ENCODE measurements at places on chromosomes 12 and 14. TPM values are rescaled to one million over a fixed set of nuclear protein-coding genes. Genes with fewer than 3 reads are reported as not detected.

The CEBPE gene
- 0.27 TPM for total RNA-seq

The MMP17 gene
- 0.60 TPM for total RNA-seq

The VRTN gene
- not detected for total RNA-seq

The MYL2 gene
- not detected for total RNA-seq

The TECPR2 gene
- total RNA-seq: 5.0 TPM

The GZMB gene
- total RNA-seq: 1,779 TPM

The CCDC177 gene
- total RNA-seq: not detected

The ARHGEF25 gene
- total RNA-seq: 1.2 TPM

The MUCL1 gene
- not detected for total RNA-seq

The SOAT2 gene
- total RNA-seq: 5.3 TPM

The C12orf75 gene
- total RNA-seq: 66.9 TPM

The PSMB5 gene
- 119 TPM for total RNA-seq

The NTF3 gene
- total RNA-seq: not detected

The TMEM19 gene
- total RNA-seq: 14.2 TPM

The ZC2HC1C gene
- total RNA-seq: 0.45 TPM

The HOXC5 gene
- not detected for total RNA-seq

The KRT78 gene
- total RNA-seq: not detected

The FAM222A gene
- 0.76 TPM for total RNA-seq

The TRIAP1 gene
- total RNA-seq: 45.1 TPM

The FAM181A gene
- total RNA-seq: not detected

The ALX1 gene
- total RNA-seq: not detected

The TNFAIP2 gene
- 1.1 TPM for total RNA-seq

The DAO gene
- not detected for total RNA-seq

The CCDC197 gene
- not detected for total RNA-seq

The HOXC9 gene
- total RNA-seq: not detected

The APOF gene
- total RNA-seq: not detected

The DHRS2 gene
- 3.3 TPM for total RNA-seq

The KLHDC1 gene
- 0.98 TPM for total RNA-seq

The SLC17A8 gene
- not detected for total RNA-seq

The NEDD1 gene
- total RNA-seq: 54.1 TPM

The BCL2L2 gene
- 1.3 TPM for total RNA-seq

The OR4K17 gene
- not detected for total RNA-seq

The PTPRO gene
- 0.47 TPM for total RNA-seq

The C12orf76 gene
- 9.7 TPM for total RNA-seq

The COX8C gene
- total RNA-seq: not detected

The APEX1 gene
- 196 TPM for total RNA-seq

The ERP27 gene
- 3.4 TPM for total RNA-seq

The PRICKLE1 gene
- not detected for total RNA-seq

The CDKN3 gene
- total RNA-seq: 92.7 TPM

The TAS2R19 gene
- 1.5 TPM for total RNA-seq

The RPS6KL1 gene
- total RNA-seq: 4.1 TPM

The GRIP1 gene
- 0.51 TPM for total RNA-seq

The KRT73 gene
- not detected for total RNA-seq

The KRT3 gene
- total RNA-seq: not detected

The NAV3 gene
- not detected for total RNA-seq

The SLC7A8 gene
- total RNA-seq: 1.9 TPM

The SLC38A6 gene
- 2.9 TPM for total RNA-seq
